ENCODE measurements at places on chromosomes 7 and 10.

GRCh38 chr10:116316503-116316902 lies 7.7 kb upstream of the CCDC172 start:
- DNase-seq = no peak

DNA sequence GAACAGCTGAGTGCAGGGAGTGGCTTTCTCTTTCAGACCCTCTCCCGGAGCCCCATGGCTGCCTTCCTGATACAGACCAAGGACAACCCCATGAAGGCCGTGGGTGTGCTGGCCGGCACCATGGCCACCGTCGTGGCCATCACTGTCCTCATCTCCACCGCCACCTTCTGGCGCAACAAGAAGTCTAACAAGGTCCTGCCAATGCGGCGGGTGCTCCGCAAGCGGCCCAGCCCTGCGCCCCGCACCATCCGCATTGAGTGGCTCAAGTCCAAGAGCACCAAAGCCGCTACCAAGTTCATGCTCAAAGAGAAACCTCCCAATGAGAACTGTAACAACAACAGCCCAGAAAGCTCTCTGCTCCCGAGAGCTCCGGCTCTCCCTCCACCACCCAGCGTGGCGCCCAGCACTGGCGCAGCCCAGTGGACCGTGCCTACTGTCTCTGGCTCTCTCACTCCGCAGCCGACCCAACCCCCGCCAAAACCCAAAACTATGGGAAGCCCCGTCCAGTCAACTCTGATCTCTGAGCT lies 11.2 kb downstream of the LRIT2 start:
- no peak for DNase-seq

DNA sequence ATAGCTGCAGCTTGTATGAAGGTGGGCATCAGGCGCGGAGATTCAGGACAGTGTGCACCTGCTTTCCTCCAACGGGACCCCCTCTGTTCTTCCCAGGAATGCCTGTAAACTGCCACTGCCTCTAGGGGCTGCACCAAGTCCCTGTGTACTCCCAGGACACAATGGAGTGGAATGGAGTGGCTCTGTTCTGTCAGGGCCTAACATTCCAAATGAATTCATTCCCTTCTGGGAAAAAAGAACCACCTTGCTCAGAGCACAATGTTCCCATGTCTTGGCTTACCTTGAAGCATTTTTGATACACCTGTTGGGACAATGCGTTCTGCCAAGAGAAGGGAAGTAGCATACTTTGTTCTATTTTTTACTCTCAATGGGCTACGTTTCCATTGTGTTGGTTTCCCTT lies 339.4 kb downstream of the FRMD4A start:
- no peak for DNase-seq

DNA sequence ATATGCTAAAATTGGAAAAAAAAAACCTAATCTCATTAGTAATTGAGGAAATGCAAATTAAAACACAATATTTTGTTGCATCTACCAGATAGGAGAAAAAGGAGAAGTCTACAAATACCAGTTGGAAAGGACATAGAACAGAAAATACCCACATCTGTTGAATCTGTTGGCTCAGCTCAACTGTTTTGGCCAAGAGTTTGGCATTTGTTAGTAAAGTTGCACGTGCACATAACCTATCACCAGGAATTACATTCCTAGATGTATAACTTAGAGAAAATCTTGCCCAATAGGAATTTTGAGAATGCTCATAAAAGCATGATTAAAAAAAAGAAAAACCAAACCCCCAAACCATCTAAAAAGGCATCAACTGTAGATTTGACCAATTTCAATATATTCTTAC lies 282.1 kb upstream of the BMPER start:
- no peak for DNase-seq

- no peak for DNase-seq
Measured at GRCh38 chr10:49502358-49502757, 36.6 kb downstream of the ERCC6 start.

GRCh38 chr7:55903985-55904759 lies 16.9 kb downstream of the ZNF713 start:
- DNase-seq = no peak

GRCh38 chr7:101913851-101914250 lies 96.4 kb downstream of the CUX1 start:
- no peak for DNase-seq

Measured in stimulated activated CD8-positive, alpha-beta memory T cell treated with anti-CD3 and anti-CD28 coated beads, Interleukin-15, amount 100 ng/mL, for 24 hours (primary cell).